ENCODE measurements at places on chromosomes 5 and 9. TPM values are rescaled to one million over a fixed set of nuclear protein-coding genes. Genes with fewer than 3 reads are reported as not detected.

- DNase-seq = no peak
Observed at GRCh38 chr9:93231121-93231694, 47.3 kb downstream of the WNK2 start.

DNA sequence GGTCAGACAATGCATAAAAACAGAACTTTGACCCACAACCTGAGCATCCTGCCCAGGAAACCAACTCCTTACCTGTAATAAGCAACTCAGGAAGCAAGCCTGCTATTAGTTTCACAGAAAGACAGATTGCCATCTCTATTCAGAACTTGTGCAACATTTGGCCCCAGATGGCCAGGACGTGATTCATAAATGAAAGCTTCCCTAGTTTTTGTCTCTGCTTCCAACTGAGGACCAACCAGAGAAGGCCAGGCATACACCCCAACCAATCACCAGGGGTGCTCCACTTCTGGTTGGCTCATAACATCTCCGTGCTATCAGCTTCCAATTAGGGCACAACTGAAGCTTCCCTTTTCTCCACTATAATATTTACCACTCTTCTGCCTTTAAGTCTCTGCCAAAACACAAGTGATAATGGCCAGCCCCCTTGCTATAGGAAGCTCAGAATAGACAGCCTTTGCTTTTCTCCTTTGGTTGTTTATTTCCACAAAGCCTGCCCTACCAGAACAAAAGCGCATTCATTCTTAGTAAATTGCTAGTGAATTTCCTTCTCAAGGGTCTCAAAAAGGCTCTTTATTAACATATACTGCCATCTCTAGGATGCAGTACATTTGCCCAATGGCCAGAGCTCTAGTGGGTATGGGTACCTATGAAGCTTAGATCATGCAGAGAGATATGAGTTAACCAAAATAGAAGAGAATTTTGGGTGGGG lies 289.7 kb upstream of the DAP start:
- DNase-seq = no peak

- DNase-seq = no peak
Observed at GRCh38 chr9:25904701-25905100, 226.5 kb upstream of the TUSC1 start.

- no peak for DNase-seq
Observed at GRCh38 chr5:88734191-88734640, 148.8 kb downstream of the MEF2C start.

BTNL3 gene
- not detected for total RNA-seq

GRCh38 chr9:136700304-136700703 lies 12.1 kb upstream of the DIPK1B start:
- DNase-seq = no peak

Measured in activated CD8-positive, alpha-beta memory T cell treated with anti-CD3 and anti-CD28 coated beads, Interleukin-2, amount 10 ng/mL, durations not matched to agents 7 days and 5 days (primary cell).